ENCODE measurements at places on chromosomes 6 and 20.

- DNase-seq, result no peak
These were observed 4.5 kb upstream of the CD109 start for GRCh38 chr6:73691512-73691911.

DNA sequence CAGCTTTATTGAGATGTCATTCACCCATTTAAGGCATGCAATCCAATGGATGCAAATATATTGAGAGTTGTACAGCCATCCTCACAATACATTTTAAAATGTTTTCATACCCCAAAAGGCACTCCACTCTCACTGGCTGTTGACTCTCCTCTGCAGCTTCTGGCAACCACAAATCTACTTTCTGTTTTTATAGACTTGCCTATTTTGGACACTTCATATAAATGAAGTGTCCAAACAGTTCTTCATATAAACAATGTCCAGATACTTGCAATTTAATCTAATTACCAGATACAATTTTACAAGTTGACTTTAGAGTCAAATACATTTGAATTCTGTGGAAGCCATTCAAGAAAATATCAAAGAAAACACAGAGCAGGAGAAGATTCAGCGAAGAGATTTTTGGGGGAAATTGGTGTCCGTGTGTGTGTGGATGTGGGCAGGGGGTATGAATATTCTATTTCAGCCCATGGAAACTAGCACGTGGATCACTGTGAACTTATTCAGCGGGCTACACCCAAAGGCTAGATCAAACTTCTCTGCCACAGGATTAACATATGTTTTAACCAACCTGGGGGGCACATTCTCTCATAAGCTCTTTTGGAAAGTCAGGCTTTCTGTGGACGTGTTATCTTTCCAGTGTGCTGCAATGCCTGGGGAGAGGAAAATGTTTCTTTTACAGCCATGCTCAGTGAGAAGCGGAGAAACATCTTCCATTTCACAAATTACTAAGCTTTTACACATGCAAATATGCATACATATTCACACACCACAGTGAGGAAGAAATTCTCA lies 73.9 kb downstream of the PLG start:
- DNase-seq, result no peak

- DNase-seq, result no peak
These were observed 101.4 kb upstream of the LAMP5 start for GRCh38 chr20:9413001-9413400.

GRCh38 chr6:48611332-48611731 lies 500.3 kb upstream of the PTCHD4 start:
- no peak for DNase-seq

DNA sequence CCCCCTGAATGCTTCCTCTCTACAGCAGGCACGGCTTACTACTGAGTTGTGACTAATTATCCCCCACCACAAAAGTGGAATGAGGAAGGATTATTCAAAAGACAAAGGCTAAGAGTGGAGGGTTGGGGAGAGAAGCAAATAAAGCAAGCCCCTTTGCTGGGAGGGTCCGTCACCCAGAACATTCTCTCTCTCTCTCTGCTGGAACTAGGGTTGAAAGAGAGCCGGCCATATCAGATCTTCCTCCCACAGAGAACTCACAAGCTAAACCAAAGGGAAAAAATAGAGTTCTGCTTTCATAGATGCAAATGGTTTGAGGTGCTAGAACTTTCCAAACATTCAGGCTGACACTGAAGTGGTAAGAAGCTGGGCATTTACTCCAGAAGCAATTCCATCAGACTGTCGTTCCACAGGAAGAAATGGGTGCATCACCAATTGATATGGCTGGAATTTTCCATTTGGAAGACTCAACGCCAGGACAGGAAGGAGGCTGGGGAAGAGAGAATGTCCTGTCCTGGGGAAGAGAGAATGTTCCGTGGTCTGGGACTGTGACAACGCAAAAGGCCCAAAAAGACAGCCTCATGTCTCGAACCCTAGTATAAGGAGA lies 7.9 kb downstream of the ZMYND8 start:
- no peak for DNase-seq

GRCh38 chr6:113871975-113872374 lies 14.8 kb downstream of the MARCKS start:
- no peak for DNase-seq

DNA sequence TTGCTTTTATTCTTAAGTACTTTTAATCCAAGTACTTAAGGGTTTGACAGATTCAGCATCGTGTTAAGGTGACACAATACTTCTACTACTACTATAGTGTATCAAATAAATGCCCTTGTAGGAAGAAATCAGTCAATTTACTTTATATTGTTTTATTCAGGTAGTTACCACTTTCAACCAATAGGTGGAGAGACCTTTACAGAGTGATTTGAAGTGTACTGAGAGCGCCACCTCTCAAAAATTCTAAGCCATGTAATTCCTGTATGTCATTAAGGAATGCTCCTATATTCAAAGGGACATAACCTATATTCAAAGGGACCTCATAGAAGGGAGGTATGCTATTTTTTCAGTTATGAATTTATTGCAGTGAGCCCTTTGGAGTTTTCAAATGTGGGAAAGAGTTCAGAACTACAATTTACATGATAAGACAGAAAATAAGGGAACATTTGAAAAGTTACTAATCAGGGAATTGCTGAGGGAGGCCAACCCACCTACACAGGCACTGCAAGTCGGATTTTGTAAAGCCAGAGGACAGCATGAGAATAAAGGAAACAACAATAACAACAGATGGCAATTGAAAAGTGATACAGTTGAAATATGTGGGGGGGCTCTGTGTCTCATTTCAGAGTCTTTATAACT lies 955.6 kb downstream of the TBC1D32 start:
- no peak for DNase-seq

- DNase-seq, result no peak
These were observed 102.1 kb upstream of the SRSF6 start for GRCh38 chr20:43355610-43356009.

DNA sequence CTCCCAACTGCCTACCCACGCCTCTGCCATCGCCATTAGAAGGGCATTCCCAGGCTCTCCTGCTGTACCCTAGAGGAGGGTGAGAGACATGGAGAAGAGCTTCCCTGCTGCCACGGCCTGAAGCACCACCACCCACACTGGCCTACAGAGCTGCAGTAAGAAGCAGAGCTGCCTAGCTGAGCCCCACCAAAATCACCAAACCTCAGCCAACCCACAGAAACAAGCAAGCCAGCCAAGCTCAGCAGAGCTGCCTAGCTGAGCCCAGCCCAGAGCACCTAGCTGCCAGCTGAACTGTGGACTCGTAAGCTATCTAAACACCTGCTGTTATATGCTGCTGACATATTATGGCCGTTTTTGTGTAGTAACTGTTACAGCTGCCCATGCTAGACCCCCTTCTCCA lies 149.2 kb downstream of the PCSK2 start:
- no peak for DNase-seq

DNA sequence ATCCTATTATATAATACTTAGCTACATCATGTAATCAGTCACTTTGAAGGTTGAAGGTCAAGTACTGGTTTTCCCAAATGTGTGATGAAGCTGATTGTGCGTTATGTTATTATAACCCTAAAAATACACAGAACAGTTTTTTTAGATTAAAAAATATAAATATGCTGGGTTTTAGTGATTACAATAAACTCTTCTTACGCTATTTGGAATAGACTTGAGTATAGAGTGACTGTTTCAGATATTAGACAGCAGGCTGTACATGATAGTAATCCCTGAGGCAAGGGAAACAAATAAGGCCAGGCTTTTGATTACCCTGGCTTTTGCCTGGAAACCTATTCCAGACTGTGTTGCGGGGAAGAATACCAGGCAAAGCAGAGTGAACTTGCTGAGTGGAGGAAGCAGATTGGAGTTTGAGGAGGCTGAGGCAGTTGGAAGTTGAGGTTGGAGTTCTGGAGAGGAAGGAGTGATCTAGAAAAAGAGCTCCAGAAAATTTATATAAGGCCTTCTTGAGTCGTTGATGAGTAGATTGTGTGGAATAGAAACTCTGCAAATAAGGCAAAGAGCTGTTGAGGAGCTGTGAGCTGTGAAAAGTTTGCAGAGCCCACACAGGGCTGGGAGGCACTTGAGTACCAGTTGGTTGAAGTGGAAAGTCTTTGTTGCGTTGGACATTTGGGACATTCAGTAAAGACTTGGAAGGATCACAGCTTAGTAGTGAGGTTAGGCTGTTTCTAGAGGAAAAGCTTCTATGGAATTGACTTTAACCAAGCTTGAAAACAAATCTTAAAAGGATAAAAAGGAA lies 26.4 kb downstream of the MAP3K4 start:
- DNase-seq, result no peak

DNA sequence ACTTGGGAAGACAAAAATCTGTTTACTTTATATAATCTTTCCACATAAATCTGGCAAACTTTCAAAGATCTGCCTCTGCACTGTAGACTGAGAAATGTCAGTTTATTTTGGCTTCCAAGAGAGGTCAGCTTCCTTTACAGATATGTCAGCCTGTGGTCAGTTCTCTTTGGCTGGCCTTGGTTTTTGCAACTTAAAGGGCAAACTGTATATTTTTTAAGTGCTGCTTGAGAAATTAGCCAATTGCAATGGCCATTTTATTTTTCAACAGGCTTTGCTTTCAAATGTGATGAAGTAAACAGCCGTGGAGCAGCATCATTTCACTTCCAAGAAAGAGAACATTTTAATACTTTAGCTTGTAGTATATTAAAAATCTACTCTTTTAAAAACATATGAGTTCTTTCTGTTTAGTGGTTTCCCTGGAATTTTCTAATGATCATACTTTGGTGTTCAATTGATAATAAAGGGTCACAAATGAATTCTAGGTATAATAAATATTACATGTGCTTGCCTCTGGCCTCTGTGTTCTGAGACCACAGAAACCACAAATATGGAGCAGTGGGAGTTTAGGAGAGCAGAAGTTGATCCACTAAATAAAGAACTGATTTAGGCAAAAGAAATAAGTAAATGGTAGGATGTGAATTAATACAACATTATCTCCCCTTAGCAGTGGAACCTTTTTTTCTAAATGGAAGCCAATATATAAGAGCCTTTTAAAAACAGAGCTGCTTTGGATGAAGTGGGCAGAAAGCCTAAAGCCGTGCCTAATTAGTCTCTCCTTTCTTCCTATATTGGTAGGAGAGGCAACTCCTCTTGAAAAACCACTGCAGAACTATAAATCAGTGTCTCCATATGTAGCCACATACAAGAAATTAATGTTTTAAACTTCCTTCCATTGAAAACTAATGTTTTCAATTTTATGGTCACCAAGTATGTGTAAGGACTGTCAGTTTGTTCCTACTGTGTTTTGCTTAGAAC lies 16.2 kb downstream of the ADGRB3 start:
- no peak for DNase-seq

DNA sequence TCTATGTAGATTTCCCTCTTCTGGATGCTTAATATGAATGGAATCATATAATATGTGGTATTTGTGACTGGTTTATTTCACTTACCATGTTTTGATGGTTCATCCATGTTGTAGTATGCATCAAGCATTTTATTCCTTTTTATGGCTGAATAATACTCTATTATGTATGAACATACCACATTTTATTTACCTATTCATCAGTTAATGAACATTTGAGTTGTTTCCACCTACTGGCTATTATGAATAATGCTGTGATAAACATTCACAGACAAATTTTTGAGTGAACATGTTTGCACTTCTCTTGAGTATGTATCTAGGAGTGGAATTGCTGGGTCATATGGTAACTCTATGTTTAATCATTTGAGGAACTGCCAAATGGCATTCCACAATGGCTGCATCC lies 14.9 kb upstream of the ZNF451 start:
- DNase-seq, result no peak

DNA sequence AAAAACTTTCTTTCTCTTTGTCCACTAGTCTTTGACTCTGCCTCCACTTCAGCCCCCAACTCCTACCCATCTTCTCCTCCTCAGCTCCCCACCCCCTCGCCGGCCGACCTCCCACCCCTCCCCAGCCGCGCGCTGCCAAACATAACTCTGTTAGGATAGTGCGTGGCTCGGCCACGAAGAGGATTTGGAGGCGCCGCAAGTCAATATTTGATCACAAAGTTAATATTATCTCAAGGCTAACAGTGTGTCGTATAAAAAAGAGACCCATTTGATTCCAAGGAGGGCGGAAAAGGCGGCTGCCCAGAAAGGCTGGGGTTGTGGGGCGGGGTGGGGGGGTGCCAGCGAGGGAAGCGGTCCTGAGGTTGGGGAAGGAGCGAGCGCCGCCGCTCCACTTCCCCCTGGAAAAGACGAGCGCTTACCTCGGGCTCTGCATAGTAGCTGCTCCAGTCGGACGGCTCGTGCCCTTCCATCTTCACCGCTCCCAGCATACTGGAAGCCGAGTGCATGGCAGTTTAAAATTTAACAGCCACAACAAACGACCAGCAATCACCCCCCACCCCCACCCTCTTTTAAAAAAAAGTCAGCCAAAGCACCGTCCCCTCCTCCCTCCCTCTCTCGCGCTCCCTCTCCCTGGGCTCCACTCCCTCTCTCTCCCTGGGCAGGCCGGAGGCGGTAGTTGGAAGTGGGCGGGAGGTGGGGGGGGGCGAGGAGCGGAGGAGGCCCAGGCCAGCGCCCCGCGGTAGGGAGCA lies 425 bp downstream of the FOXA2 start:
- DNase-seq, result no peak

GRCh38 chr6:117771403-117771802 lies 96.1 kb downstream of the NUS1 start:
- DNase-seq, result peak; percentile 11

DNA sequence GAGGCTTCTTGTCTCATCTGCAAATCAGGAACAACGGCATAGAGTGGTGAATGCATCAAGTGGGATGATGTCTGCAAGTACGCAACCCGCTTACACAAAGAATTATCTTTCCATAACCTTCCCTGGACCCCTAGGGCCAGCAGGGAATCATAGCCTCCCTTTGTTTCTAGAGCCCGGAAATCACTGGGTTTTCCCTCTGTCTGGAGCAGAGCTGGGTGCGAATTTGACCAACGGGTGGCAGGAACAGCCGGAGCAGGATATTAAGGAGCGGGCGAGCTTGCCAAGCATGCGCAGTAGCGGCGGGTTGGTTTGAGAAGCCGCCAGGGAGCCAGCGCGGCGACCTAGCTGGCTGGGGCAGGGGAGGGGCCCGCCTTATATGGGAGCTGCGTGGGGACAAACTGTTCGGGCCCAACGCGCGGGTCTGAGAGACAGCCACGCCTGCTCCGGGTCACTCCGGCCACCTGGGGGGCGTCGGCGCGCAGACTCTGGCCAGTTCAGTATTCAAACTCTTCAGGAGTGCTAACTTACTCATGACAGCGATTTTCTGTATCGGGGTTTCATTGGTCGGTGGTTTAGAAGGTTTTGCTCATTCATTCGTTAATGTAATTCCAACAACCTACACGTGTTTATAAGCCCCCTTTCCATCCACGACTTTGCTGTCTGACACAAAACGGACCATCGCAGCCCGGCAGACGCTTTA lies 1.6 kb upstream of the KIF16B start:
- DNase-seq, result peak; percentile 70

- DNase-seq, result no peak
These were observed 11.5 kb downstream of the SDC4 start for GRCh38 chr20:45336530-45337366.

GRCh38 chr20:41187668-41188067 lies 50.3 kb downstream of the PLCG1 start:
- no peak for DNase-seq

DNA sequence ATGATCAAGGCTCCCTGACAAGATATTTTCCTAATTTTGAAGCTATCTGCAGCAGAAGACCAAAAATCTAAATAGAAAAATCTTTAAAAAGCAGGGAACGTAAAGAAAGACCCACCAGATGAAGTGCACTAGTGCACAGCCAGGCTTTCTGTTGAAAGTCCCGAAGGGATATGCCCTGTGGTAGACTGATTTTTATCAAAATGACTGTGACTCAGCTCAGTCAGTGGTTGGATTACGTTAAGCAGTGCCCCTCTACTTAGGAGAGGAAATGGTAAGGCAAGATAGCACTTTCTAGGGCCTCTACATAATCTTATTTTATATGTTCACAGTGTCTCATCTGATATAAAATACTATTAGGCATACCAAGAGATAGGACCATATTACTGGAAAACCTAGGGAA lies 123.4 kb upstream of the RAB32 start:
- DNase-seq, result no peak

Measured in CD4-positive, alpha-beta T cell treated with Interleukin-4 for 1 hour (primary cell).